A549 treated with GW870086 at 1 μM for 4 hours (cell line): ENCODE measurements at places on chromosomes 5 and 9. TPM values are rescaled to one million over a fixed set of nuclear protein-coding genes. Genes with fewer than 3 reads are reported as not detected.

BRD3OS gene
- 14.1 to 19.5 TPM (median 19.1 TPM) in 5 replicates for total RNA-seq

C9orf50 gene
- total RNA-seq = not detected in 5 replicates

CCDC183 gene
- 0.15 to 0.72 TPM (median 0.44 TPM) in 5 replicates for total RNA-seq

PPIC gene
- 16.5 to 17.7 TPM (median 16.6 TPM) in 5 replicates for total RNA-seq

PRLR gene
- 0.01 to 0.19 TPM (median 0.06 TPM) in 4 of 5 replicates, not detected in the other for total RNA-seq

MEF2C gene
- total RNA-seq = 0.02 to 0.09 TPM in 2 of 5 replicates, not detected in the others

IFNK gene
- total RNA-seq = not detected in 5 replicates

UNC5A gene
- 0.30 to 0.68 TPM (median 0.46 TPM) in 5 replicates for total RNA-seq

MSMP gene
- 0.32 TPM in 1 of 5 replicates, not detected in the others for total RNA-seq

CDKN2B gene
- total RNA-seq = not detected in 5 replicates

ARID3C gene
- 0.15 to 0.41 TPM (median 0.21 TPM) in 4 of 5 replicates, not detected in the other for total RNA-seq

PCDHGA3 gene
- not detected in 5 replicates for total RNA-seq

OR1Q1 gene
- not detected in 5 replicates for total RNA-seq

DOCK2 gene
- total RNA-seq = 1.9 to 3.1 TPM (median 2.5 TPM) in 5 replicates

ENHO gene
- total RNA-seq = 0.88 to 2.9 TPM (median 2.0 TPM) in 5 replicates

NUTM2F gene
- not detected in 5 replicates for total RNA-seq

TNC gene
- total RNA-seq = 0.59 to 1.1 TPM (median 0.61 TPM) in 5 replicates

KCNMB1 gene
- not detected in 5 replicates for total RNA-seq

LCN15 gene
- total RNA-seq = not detected in 5 replicates

FRRS1L gene
- 0.13 to 0.51 TPM (median 0.19 TPM) in 5 replicates for total RNA-seq

HTR1A gene
- not detected in 5 replicates for total RNA-seq

TAF11L10 gene
- total RNA-seq = not detected in 5 replicates

RAD1 gene
- 27.9 to 43.9 TPM (median 34.4 TPM) in 5 replicates for total RNA-seq

EGR1 gene
- 8.5 to 13.4 TPM (median 10.9 TPM) in 5 replicates for total RNA-seq

CNTLN gene
- 4.4 to 5.9 TPM (median 5.7 TPM) in 5 replicates for total RNA-seq

RNF44 gene
- 24.3 to 36.3 TPM (median 34.6 TPM) in 5 replicates for total RNA-seq

GBGT1 gene
- 1.7 to 2.8 TPM (median 2.4 TPM) in 5 replicates for total RNA-seq

SREK1IP1 gene
- total RNA-seq = 8.6 to 10.2 TPM (median 9.5 TPM) in 5 replicates

INPP5E gene
- total RNA-seq = 14.2 to 20.7 TPM (median 19.7 TPM) in 5 replicates

FGF1 gene
- 0.35 to 1.4 TPM (median 0.47 TPM) in 4 of 5 replicates, not detected in the other for total RNA-seq

SLC34A3 gene
- total RNA-seq = 0.06 to 0.17 TPM (median 0.11 TPM) in 5 replicates

SPATA31C1 gene
- total RNA-seq = not detected in 5 replicates

SGCD gene
- 4.1 to 6.2 TPM (median 4.3 TPM) in 5 replicates for total RNA-seq

DMRT1 gene
- 0.06 TPM in 2 of 5 replicates, not detected in the others for total RNA-seq

CFAP90 gene
- 0.37 to 0.84 TPM (median 0.53 TPM) in 5 replicates for total RNA-seq

ADGRD2 gene
- total RNA-seq = not detected in 5 replicates

CLIC3 gene
- total RNA-seq = 3.3 to 5.1 TPM (median 4.8 TPM) in 5 replicates

PCDHA2 gene
- 0.06 to 0.10 TPM (median 0.07 TPM) in 3 of 5 replicates, not detected in the others for total RNA-seq

SLC36A3 gene
- not detected in 5 replicates for total RNA-seq

SPATA31D3 gene
- total RNA-seq = not detected in 5 replicates

ZBTB26 gene
- 1.1 to 2.4 TPM (median 2.0 TPM) in 5 replicates for total RNA-seq

GAPT gene
- not detected in 5 replicates for total RNA-seq

C1QTNF3 gene
- 0.26 TPM in 1 of 5 replicates, not detected in the others for total RNA-seq
